Stimulated activated CD8-positive, alpha-beta memory T cell treated with anti-CD3 and anti-CD28 coated beads, Interleukin-7, amount 100 ng/mL, for 48 hours (primary cell): ENCODE measurements at places on chromosomes 13 and 19.

GRCh38 chr13:74024856-74025255 is 109.3 kb downstream of the KLF12 start:
- no peak for DNase-seq

- DNase-seq, result no peak
Measured at GRCh38 chr19:38483016-38483630, 49.6 kb downstream of the RYR1 start.

DNA sequence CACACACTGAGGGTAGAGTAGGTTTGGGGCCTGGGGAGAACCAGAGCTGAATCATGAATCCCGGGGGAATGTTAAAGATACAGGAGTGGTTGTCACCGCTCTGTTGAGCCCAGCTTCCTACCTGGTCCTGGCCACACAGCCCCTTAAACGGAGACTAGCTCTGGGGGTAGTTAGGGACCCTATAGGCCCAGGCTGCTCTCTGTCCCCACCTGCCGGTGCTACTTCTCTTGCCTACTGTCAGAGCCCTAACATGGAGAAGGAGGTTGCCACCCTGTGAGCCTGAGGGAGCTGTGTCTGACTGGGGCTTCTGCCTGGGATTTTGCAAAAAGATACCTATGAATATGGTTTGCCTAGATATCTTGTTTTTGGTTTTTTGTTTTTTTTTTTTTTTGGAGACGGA is 36.6 kb upstream of the ZNF429 start:
- DNase-seq, result no peak

DNA sequence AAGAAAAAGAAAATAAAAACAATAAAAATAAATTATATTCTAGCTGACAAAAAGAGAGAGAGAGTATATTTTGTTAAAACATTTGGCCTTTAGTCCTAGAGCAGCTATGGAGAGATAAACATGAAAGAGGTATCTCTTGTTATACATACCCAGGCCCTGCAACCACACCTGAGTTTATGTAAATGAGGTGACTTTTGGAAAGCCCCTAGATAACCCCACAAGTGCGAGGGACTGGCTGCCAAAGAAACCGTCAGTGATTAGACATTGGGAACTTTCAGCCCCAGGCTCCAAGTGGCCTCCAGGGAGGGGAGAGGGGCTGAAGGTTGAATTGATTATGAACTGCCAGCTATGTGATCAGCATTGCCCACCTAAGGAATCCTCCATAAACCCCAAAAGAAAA is 2.1 kb upstream of the NLRP7 start:
- DNase-seq, result no peak

DNA sequence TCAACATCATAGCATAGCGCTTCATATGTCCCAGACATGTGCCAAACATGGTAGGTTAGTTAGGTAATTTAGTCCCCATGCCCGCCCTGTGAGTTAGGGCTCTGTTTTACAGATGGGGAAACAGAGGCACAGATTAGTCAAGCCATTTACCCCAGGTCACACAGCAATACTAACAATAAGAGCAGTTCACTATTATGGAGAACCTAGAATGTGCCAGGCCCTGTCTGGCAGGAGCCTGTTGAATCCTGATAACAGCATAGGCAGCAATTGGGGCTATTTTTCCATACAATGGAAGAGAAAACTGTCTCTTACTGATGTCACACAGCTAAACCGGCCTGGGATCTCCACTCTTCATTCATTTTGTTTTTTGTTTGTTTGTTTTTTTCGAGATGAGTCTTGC is 6.5 kb upstream of the PPP1R37 start:
- DNase-seq, result no peak

DNA sequence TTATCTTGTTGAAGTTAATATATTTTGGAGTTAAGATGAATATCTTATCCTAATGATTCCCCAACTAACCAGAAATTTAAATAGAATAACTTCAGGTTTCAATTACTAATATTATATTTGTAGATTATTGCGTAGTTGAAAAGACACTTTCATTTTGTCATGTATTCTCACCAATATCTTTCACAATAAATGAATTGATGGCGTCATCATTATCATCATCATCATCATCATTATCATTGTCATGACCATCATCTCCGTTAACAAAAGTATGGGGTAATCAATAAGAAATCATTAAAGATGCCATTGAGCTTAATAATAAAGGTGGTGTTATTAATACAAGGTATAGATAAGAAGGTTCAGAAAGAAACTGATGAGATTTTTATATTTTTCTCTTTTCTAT is 768.8 kb upstream of the SLC10A2 start:
- DNase-seq, result no peak

DNA sequence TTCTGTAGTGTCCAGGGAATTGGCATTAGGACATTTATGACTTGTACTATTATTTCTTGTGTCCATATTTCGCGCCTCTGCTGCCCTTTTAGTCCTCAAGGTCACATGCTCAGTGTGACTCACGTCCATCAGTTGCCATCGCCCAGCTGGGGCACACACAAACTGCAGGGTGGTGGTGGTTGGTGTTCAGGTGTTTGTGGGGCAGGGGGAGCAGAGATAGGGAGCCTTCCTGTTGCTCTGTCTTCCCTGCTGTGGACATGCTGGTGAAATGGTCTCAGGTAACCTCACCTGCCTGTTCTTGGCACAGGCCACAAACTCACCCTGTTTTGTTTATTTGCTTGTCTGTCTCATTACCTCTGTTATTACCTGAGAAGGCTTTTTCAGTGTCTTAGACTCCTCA is 22.4 kb downstream of the PRR12 start:
- DNase-seq, result no peak

DNA sequence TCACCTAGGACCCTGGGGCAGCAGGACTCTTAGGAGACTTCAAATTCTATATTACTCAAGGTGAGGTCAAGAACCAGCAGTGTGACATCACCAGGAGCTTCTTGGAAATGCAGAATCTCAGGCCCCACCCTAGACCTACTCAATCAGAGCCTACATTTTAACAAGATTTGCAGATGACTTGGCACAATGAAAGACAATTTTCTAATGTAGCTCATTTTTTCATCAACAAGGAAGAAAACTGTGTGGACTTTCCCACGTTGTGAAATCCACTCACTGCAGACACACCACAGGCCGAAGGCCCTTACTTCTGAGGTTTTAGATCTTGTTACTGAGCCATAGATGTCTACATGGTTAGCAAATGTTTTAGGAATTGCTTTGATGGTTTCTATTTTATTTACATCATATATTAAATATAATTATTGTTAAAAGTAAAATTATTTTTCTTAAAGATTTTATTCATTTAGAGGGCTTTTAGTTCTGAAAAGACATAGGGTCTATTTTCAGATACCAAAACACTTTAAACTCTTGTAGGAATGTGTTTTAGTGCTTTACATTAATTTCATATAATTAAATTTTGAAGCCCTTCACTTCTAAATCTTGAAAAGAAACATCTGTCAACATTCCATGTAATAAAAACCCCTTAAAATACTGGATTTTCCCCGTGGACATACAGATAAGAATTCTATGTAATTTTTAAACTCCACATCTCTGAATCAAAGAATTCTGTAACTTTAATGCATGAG is 18.5 kb upstream of the STARD13 start:
- no peak for DNase-seq

GRCh38 chr19:42143341-42144234 is 11.3 kb upstream of the POU2F2 start:
- no peak for DNase-seq

GRCh38 chr13:51740698-51741097 is 63.3 kb downstream of the DHRS12 start:
- no peak for DNase-seq

DNA sequence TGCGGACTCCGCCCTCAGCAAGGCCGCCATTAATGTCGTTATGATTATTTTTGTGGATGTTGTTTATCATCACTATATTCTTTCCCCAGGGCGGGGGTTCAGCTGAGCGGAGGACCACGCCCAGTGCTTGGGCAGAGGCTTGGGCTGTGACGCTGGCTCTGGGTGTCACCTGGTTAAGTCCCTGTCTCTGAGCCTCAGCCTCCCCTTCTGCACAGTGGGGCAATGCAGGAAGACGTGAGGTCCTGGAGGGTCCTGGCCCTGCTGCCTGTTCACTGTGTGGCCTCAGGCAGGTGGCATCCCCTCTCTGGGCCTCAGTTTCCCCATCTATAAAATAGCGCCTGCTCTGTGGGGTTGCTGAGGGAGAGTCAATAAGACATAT is 32.5 kb downstream of the NFIC start:
- DNase-seq, result no peak

GRCh38 chr13:59120297-59120843 is 1043.4 kb downstream of the DIAPH3 start:
- DNase-seq, result no peak

GRCh38 chr19:37867831-37868230 is 38.6 kb downstream of the WDR87 start:
- no peak for DNase-seq

GRCh38 chr13:80040196-80040980 is 300.5 kb downstream of the SPRY2 start:
- no peak for DNase-seq

DNA sequence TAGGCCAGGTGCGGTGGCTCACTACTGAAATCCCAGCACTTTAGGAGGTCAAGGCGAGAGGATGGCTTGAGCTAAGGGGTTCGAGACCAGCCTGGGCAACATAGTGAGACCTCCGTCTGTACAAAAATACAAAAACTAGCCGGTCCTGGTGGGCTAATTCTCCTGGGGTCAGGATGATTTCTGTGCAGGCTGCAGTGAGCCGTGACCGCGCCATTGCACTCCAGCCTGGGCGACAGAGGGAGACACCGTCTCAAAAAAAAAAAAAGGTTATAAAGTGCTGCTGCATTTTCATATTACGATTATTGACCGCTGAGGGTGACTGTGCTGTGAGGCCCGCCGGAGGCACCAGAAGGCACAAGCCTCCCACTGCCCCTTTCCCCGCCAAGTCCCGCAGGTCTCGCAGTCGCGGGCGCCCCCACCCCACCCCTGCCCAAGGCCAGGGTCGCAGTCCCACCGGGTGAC is 477 bp upstream of the PLEKHF1 start:
- no peak for DNase-seq

DNA sequence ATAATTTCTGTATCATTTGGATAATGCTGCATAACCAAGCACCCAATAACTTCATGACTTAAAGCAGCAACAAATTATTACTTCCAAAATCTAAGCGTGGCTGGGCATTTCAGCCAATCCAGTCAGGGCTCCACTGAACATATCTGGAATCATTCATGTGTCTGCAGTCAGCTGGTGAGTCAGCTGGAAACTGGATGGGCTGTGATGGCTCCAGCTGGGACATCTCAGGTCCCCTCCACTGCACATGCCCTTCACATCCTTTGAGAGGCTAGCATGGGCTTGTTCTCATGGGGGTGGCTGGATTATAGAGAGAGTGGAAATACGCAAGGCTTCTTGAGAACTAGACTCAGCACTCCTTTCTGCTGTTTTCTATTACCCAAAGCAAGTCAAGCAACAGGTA is 961.9 kb downstream of the DIAPH3 start:
- no peak for DNase-seq

GRCh38 chr13:32225481-32225931 is 89.7 kb downstream of the ZAR1L start:
- no peak for DNase-seq

DNA sequence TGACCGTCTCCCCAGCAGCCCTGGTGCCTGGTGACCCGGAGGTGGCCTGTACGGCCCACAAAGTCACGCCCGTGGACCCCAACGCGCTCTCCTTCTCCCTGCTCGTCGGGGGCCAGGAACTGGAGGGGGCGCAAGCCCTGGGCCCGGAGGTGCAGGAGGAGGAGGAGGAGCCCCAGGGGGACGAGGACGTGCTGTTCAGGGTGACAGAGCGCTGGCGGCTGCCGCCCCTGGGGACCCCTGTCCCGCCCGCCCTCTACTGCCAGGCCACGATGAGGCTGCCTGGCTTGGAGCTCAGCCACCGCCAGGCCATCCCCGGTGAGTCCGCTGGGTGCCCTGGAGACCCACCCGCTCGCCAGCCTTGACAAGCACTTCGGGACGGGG is 2.2 kb downstream of the MADCAM1 start:
- no peak for DNase-seq

DNA sequence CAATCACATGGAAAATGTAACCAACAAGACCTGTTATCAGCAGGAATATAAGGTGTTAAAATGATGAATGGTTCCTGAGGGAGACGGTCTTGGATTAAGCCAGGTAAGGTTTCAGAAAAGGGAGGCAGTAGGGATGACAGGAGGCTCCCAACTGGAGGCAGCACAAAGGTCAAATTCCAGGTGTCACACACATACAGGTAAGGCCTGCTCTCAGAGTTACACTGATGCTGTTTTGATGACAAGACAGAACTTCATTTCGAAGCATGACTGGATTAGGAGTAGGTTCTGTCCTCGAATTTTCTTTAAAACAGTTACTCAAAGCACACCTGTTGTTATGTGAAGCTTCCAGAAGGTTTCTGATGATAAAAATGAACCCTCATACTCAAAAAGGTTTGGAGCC is 7.4 kb downstream of the MED26 start:
- DNase-seq, result no peak

- no peak for DNase-seq
Measured at GRCh38 chr13:41268764-41269163, 5.4 kb upstream of the MTRF1 start.

- no peak for DNase-seq
Measured at GRCh38 chr19:5932146-5932545, 18.1 kb downstream of the CAPS start.

DNA sequence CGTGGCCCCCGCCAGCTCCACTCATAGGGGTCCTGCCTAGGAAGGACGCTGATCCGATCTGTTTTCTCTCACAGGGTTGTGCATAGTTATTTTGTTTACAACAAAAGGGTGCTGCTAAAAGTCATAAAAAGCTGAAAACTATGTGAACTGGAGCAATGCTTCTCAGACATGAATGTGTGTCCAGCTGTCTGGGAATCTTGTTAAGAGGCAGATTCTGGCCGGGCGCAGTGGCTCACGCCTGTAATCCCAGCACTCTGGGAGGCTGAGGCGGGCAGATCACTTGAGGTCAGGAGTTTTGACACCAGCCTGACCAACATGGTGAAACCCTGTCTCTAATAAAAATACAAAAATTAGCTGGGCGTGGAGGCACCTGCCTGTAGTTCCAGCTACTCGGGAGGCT is 8.6 kb downstream of the LRRC4B start:
- DNase-seq, result no peak

- DNase-seq, result no peak
Measured at GRCh38 chr19:43310221-43310620, 40.9 kb upstream of the PSG9 start.

GRCh38 chr13:111232191-111232590 is 88.3 kb upstream of the TEX29 start:
- no peak for DNase-seq

- DNase-seq, result no peak
Measured at GRCh38 chr19:16957151-16957701, 68.4 kb downstream of the F2RL3 start.

- no peak for DNase-seq
Measured at GRCh38 chr13:26021956-26022355, 29.9 kb downstream of the SHISA2 start.

- DNase-seq, result no peak
Measured at GRCh38 chr13:98978280-98978679, 416 bp upstream of the DOCK9 start.
